ENCODE measurements at places on chromosomes 6 and 20.

GRCh38 chr20:49091762-49092161, 45.6 kb downstream of the CSE1L start:
- no peak for DNase-seq

DNA sequence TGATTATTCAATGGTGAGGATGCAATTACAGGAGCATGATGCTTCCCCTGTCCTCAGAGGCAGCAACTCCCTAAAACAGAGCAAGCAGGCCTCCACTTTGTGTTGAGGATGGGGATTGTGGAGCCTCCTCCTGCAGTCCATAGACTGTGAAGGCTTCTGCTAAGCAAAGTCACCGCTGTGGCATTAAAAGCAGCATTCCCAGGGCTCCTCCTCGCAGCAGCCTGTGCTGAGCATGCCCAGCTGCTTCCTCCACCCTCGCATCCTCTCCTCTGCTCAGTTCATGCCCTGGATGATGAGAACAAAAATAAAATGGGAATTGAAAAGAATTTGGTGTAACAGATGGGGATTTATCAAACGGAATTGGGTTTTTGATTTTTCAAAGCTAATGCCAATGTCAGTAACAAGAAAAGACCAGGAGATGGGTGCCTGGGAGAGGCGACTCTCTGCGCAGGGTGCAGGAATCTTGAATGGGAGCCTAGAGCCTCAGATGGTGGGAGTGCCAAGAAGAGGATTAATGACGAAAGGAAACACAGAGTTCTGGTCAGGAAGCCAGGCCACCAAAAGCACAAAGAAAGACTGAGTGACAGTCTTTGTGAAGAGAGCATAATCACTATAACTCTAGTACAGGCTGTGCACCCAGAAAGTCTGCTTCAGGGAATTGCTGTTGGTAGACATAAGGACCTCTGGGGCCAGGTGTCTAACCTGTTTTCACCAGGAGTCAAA, 347.6 kb downstream of the TPBG start:
- DNase-seq, result no peak

GRCh38 chr6:29816030-29816429, 11.6 kb upstream of the HLA-G start:
- no peak for DNase-seq

DNA sequence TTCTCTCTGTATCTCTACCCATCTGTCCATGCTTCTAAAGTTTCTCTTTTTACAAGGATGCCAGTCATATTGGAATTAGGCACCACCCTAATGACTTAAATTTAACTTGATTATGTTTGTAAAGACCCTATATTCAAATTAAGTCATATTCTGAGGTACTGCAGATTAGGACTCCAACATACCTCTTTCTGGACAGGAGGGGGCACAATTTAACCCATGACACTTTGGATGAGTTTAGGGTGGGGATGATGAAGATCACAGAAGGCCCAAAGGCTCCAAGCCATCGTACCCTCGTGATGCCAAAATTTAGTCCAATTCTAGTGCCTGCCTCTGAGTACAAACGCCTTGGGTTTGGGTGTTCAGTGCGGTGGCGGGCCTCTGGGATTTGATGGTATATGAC, 15.0 kb upstream of the NKX2-2 start:
- DNase-seq, result no peak

GRCh38 chr6:74742793-74743508, 462.9 kb downstream of the COL12A1 start:
- DNase-seq, result no peak

GRCh38 chr6:159312206-159312605, 143.0 kb downstream of the FNDC1 start:
- no peak for DNase-seq

DNA sequence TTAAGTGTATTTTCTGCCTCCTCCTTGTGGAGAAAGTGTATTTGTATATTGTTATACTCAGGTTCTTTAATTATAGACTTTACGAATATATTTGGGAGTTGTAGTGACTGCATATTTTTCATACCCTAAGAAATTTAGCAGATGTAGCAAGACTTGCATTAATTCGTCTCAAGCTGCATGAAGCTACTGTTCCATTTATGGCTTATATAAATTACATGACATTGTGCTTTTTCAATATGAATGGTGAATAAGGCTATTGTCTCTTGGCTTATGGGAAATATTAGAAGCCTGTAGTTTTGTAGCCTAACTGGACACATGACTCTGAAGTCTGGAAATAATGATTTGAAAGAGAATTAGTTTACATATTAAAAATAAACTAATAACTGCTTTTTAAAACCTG, 2.4 kb downstream of the ADGRG6 start:
- no peak for DNase-seq
